K562 (cell line): ENCODE measurements at places on chromosomes 2 and 18. TPM values are rescaled to one million over a fixed set of nuclear protein-coding genes. Genes with fewer than 3 reads are reported as not detected.
A peak's percentile ranks its signal among the peaks of the same experiment; 100 is the strongest.

GRCh38 chr2:98884658-98885057, 51.4 kb downstream of the CRACDL start:
- no peak for DNase-seq

- DNase-seq = peak; percentile 62
Observed at GRCh38 chr2:120206022-120206581, 17.1 kb downstream of the TMEM185B start.

DNA sequence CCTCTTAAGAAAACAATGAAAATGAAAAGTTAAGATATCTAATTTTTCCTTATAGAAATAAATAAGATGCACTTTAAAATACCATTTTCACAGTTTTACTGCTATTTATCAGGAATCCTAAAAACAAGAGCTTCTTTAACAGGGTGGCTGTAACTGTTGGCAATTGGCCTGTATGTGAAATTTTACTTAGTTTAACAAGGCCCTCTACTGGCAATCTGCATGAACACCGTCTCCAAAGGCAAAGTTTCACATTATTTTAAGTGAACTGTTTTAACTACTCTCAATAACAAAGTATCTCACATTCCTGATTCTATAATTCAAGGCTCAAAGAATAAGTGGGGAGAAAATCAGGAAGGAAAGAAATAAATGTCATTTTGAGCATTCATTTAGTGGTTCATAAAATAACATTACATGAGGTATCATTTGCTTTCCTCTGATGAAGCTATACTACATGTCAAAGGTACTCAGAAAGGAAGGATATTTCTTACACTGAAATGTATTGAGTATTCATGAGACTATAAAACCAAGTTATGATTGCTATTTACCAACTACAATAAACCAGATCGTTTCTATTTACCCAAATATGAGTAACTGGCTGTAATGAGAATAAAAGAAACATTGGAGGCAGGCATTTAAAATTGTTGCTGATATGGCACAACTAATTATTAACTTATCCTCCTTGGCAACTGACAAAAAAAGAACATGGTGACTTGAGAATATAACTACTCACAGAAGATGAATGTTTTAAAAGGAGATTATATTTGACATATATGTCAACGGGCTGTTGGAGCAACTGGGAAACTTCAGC, 7.0 kb downstream of the NCKAP5 start:
- no peak for DNase-seq

Gene USP14
- total RNA-seq = 114 and 122 TPM in 2 replicates

- DNase-seq = no peak
Observed at GRCh38 chr18:8787794-8788193, 82.4 kb downstream of the MTCL1 start.

- DNase-seq = no peak
Observed at GRCh38 chr2:80199504-80199903, 105.0 kb downstream of the LRRTM1 start.

- DNase-seq = no peak
Observed at GRCh38 chr2:143955401-143956065, 564.4 kb downstream of the ZEB2 start.

Gene NXPH2
- not detected in 2 replicates for total RNA-seq

GRCh38 chr2:236956641-236957040, 129.0 kb upstream of the COPS8 start:
- no peak for DNase-seq
